ENCODE measurements at places on chromosomes 7 and 10.

DNA sequence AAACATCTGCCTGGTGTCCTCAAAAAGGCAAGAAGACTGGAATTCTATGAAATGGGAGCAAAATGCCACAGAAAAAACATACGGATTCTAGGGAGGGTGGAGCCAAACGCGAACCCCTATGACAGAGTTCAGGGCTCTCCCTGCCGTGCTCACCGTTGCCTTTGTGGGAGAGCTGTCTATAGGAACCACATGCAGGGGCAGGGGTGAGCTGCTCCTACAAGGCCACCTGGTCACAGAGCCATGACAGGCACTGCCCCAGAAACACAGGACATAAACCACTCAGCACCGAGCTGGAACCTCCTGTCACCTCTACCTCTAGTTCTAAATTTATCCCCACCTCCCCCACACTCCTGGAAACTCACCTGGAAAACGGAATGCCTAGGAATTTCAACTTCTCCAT, 155.1 kb upstream of the ZNF32 start:
- DNase-seq = no peak

- no peak for DNase-seq
Observed at GRCh38 chr7:113872981-113873380, 45.8 kb downstream of the PPP1R3A start.

- peak; percentile 5 for DNase-seq
Observed at GRCh38 chr7:138565451-138566114, 105.5 kb downstream of the TRIM24 start.

GRCh38 chr7:40122940-40123254, 11.5 kb downstream of the MPLKIP start:
- DNase-seq = no peak

GRCh38 chr7:38232502-38233366, 40.7 kb downstream of the TARP start:
- DNase-seq = no peak

GRCh38 chr10:16968416-16969041, 151.3 kb upstream of the RSU1 start:
- DNase-seq = no peak

GRCh38 chr10:45419676-45420025, 45.6 kb downstream of the ALOX5 start:
- DNase-seq = no peak

DNA sequence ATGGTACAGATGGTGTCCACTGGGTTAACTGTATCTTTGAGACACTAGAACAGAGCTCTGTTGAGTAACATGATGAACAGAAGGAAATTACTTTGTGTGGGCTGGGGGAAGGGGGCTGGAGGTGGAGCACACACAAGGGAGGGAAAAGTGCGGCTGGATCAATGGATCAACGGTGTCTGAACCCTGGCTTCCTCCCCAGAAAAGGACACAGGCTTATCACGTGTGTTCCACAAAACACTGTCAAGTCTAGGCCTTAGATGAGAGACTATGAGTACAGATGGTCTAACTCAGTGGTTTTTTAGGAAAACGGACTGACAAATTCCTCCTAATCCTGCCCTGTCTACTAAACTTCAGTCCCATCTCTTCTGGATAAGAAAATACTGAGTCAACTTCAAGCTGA, 27.8 kb downstream of the HSPB1 start:
- DNase-seq = no peak

DNA sequence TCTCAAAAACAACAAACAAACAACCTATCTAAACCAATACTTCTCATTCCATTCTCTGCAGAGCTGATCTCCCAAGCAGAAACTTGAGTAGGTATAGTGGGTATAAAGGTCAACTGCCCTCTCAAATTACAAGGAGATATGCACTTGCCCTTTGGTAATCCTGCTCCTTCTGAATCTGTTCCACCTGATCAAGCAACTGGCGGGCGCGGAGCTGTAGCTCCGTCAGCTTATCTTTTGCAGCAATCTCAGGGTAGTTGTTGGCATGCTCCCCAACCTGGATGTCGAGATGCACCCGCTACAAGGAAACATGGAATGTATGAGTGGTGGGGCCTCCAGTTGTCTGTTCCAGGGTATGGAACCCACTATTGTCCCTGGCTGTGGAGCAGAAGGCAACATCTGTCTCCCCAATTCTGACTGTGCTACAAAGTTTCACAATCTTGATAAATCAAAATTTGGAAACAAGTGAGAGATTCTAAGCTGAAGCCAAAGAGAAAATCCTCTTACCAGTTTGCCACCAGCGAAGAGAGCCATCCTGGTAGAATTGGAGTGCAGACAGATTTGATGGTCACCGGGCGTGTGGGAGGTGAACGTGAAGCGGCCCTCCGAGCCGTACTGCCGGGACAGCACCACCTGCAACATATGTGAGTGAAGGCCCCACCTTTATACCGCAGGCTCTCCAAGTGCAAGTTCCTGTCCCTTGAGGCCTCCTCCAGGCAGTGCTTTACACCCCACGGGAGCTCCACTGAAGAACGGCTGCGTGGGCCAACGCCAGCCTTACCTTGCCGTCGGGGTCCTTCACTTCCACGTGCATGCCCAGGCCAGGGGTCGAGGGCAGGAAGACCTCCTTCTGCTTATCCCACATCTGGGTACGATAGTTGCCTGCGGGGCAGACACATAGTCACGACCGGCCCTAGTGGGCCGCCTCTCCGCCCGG, 819 bp downstream of the TMED4 start:
- no peak for DNase-seq

GRCh38 chr10:125852487-125852886, 28.6 kb downstream of the DHX32 start:
- no peak for DNase-seq

DNA sequence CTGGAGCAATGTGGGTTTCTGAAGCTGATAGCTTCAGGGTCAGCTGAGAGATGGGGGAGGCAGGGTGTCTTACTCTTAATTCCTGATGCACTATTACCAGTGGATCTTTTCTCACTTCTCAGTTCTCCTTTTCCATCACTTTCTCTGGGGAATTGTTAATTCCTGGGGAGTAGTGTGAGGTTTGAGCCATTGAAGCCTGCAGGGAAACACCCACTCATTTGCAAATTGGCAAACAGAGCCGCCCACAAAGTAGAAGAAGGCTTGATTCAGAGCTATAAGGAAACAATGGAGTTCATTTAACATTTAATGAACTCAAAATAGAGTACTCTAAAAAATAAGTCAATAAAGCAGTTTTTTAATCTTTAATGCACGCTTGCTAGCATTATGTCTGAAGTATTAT, 4.3 kb upstream of the TECTB start:
- DNase-seq = no peak

- DNase-seq = peak; percentile 67
Observed at GRCh38 chr7:45920502-45921380, at the start of gene IGFBP3. Gene IGFBP3 (minus strand): TSS chr7:45921272. CDS start chr7:45921140, 132 bp downstream.

- no peak for DNase-seq
Observed at GRCh38 chr10:53846809-53847208, 954.2 kb downstream of the PCDH15 start.

DNA sequence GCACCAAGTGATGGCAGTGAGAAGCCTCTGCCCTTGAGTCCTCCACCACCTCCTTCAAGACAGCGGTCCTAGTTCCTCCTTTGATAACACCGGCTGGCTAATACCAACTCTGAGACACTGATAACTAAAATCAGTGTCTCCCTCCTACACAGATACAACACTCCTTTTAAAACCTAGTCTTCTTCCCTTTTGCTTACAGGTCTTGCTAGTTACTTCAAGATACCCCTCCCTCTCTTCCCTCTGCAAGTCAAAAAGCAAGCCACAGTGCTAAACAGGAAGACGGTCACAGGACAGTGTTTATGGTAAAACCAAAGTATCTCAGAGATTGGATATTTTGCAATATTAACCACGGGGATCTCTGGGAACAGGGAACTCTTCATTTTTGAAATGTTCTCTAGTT, 4.6 kb downstream of the AKR1B1 start:
- no peak for DNase-seq

GRCh38 chr7:1861799-1862458, 191.9 kb downstream of the ELFN1 start:
- DNase-seq = no peak

GRCh38 chr10:132255489-132256344, 52.0 kb downstream of the STK32C start:
- DNase-seq = no peak

GRCh38 chr10:130795819-130796218, 515.7 kb downstream of the TCERG1L start:
- no peak for DNase-seq

- DNase-seq = no peak
Observed at GRCh38 chr7:20310963-20311742, 19.5 kb upstream of the ITGB8 start.

DNA sequence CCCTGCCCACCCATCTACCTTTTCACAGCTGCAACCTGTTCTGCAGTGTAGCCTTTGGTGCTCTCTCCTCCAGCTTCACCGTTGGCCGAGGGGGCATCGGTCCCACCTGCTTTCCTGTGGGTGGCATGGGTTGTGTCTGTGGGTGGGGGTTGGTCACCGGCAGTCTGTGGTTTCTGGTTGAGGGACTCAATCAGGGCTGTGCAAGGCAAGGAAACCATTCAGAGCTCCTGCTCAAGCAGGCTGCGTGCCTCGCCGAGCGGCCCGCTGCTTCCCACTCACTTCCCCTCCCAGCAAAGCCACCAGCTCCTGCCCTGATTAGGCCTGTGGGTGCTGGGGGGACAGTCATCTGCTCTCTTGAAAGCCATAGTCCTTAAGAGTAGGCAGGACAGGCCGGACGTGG, 9.8 kb downstream of the DNAJB12 start:
- DNase-seq = no peak

DNA sequence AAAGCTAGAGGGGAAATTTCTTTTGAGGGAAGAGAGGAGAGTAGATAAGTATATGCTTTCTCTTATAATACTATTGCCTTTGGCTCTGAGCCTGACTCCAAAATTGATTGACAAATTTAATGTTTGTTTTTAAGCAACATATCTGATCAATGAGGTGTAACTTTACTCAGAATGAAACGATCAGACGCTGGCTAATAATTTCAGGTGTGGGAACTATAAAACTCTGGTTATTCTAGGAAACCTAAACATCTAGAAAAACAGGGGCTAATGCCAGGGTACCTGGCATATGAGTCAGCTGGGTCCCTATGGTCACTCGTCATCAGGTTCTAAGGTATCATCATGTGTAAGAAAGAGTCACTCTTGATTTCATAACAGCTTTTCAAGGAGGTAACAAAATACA, 139.7 kb downstream of the ATE1 start:
- DNase-seq = no peak

- DNase-seq = no peak
Observed at GRCh38 chr7:85081392-85081791, 105.5 kb downstream of the SEMA3D start.

DNA sequence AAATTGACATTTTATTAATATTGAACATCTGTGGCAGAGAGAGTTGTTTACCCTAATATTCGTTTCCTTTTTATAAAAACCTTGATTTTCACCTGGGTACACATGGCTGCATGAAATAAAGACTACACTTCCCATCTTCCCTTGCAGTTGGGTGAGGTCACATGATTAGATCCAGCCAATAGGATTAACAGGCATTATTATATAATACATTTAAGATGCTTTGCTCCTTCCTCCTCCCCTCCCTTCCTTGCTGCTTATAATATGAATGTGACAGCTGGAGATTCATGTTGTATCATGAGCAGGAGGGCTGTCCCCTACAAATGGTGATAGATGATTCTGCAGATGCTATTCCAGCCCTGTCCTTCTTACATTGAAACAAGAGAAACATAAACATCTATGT, 146.6 kb downstream of the SH2D4B start:
- no peak for DNase-seq

DNA sequence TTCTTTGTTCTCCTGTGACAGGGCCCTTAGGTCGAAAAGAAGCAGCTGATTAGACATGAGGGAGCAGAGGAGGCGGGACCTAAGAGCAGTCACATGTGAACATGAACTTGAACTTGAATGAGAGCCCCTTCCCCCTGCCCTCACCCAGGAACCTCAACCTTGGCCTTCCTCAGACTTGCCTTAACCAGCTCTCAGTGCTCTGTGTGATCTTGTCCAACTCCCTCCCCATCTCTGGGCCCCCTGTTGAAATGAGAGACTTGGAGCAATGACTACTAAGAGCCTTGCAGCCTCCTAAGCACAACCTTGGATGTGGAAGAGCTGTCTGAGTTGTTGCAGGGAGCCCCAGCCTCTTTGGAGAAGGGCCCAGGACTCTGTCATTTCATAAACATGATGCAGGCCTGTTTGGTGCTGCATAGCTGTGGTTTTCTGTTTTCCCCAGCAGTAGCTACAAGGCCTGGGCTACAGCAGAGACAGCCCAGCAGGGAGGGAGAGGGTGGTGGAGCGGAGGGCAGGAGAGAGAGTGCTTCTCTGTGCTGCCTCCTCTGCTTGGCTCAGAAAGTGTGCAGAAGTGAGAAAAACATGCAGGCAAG, 123.9 kb upstream of the ZMIZ1 start:
- peak; percentile 69 for DNase-seq

DNA sequence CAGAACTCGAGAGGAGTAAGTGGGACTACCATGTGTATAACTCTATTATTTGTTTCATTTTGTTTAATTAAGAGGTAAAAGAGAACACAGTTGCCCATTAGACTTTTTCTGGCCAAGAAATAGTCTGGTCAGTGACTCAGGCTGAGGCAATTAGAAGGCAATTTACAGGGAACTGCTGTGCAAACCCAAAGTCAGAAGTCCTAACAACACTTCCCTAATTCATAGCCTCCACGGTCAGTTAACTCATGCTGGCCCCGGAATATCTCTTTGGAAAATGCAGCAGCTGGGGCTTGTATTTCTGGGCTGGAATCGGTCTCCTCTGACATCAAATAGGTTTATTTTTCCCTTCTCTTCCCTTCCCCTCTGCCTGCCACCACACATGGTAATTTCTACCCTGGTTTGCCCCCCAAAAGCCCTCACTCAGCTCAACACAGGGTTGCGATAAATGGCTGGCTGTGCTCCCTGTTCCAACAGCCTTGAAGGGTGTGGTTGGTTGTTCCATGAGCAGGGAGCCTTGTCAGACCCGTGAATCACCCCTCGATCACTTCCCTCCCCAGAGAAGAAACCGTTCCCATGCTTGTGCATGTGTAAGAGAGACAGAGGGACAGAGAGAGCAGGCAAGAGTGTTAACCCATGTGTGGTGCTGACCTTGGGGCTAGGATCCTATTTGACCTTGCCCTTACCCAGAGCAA, 5.3 kb downstream of the SH3PXD2A start:
- DNase-seq = no peak

GRCh38 chr7:139598642-139599041, 75.2 kb downstream of the CLEC2L start:
- DNase-seq = no peak

All from left kidney (tissue), 8 donors.